ENCODE measurements at places on chromosomes 2 and 18.

DNA sequence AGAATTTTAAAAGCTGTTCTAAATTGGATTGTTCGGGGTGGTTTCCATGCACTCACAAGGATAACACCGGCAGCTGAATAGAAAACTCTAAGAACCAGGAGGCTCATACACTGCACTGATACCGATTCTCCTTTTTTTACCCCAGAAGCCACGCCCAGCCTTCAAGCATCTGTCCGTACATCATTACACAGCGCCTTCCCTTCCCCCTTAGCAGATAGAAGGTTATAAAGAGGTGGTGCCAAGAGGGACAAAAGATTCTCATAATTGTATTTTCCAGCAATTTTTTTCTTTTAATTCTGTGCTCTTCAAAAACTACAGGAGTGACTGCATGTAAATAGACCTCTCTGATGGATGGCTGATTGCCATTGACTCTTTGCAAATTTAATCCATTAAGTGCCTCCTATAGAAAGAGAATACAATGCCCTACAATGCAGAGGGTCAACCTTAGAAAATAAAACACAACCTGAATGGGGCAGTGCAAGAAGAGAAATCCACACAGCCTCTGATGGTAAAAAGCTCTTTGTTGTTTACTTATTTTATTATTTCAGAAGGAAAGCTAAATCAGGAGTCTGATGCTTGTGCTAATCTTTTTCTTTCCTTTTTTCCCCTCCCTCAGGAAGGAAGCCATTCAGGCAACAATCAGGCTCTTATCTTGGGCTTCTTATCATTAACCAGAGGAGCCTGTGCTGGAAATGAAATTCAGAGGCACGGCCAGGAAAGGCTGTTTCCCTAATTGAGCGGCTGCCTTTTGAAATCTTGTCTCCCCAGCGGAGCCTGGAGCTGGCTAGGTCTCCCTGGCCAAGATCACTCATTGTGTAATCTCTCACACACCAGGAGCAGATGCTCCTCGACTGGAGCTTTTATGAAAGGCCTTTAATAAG is 198.9 kb upstream of the NABP1 start:
- H3K36me3 ChIP-seq: no peaks in the 10 kb centered on the region
- H3K27me3 ChIP-seq: no peaks in the 10 kb centered on the region
- H3K4me1 ChIP-seq: no peaks in the 10 kb centered on the region
- H3K4me3 ChIP-seq: no peak overlapping the region
- no peak overlapping the region for H3K27ac ChIP-seq

GRCh38 chr2:119416299-119416923 is 15.2 kb upstream of the TMEM37 start:
- peaks cover 50% of the 10 kb centered on the region for H3K4me1 ChIP-seq
- H3K36me3 ChIP-seq: no peaks in the 10 kb centered on the region
- H3K4me3 ChIP-seq: no peak overlapping the region
- no peak for DNase-seq
- H3K27ac ChIP-seq: no peak overlapping the region

DNA sequence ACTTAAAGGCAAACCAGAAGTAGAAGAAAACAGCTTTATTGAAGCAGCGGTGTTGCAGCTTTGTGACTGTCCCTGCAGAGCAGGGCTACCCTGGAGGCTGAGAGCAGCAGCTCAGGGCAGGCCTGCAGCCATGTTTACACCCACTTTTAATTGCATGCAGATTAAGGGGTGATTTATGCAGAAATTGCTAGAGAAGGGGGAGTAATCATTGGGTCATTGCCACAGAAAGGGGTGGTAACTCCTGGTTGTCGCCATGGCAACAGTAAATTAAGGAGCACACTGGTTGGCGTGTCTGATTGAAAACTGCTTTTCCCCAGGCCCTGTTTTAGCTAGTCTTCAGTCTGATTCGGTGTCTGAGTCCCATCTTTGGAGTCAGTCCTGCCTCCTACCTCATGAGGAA is 195.4 kb upstream of the HDAC4 start:
- H3K36me3 ChIP-seq: no peaks in the 10 kb centered on the region
- no peaks in the 10 kb centered on the region for H3K4me1 ChIP-seq
- no peak overlapping the region for H3K27ac ChIP-seq
- H3K27me3 ChIP-seq: peaks cover 4% of the 10 kb centered on the region

DNA sequence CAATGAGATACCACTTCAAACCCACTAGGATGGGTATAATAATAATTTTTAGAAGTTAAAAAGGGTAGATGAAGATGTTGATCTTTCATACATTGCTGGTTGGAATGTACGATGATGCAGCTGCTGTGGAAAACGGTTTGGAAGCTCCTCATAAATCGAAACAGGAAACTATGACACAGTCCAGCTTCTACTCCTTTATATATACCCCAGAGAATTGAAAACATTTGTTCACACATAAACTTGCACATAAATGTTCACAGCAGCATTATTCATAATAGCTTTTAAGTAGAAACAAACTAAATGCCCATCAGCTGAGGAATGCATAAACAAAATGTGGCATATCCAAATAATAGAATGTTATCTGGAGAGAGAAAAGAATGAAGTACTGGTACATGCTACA is 95.0 kb downstream of the STRADB start:
- no peaks in the 10 kb centered on the region for H3K27me3 ChIP-seq
- no peak for DNase-seq
- no peak overlapping the region for H3K4me3 ChIP-seq
- no peaks in the 10 kb centered on the region for H3K36me3 ChIP-seq
- H3K4me1 ChIP-seq: no peaks in the 10 kb centered on the region

GRCh38 chr2:24659862-24660261 is 133.3 kb downstream of the PTRHD1 start:
- H3K36me3 ChIP-seq: no peaks in the 10 kb centered on the region
- no peaks in the 10 kb centered on the region for H3K27me3 ChIP-seq
- no peak for DNase-seq
- H3K4me3 ChIP-seq: no peak overlapping the region

DNA sequence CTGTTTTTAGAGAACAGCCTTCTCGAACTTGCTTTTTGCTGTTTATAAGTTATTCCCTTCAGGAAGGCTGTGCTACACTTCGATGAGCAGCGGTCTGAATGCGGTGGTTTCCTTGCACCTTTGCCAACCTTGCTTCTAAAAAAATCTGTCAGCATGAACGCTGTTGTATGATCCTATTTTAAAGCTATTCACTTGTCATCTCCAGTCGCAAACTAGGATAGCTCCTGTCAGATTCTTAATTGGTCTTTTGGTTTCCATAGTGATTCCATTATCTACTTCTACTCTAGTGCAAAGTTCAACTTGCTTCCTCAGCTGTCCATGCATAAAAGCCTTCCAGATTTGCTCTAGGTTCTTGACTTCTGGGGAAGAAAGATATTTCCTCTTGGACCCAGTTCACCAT is 76.3 kb upstream of the GALNT3 start:
- H3K36me3 ChIP-seq: peaks cover 3% of the 10 kb centered on the region
- no peak overlapping the region for H3K27ac ChIP-seq
- DNase-seq: peak; percentile 13
- no peak overlapping the region for H3K4me3 ChIP-seq

DNA sequence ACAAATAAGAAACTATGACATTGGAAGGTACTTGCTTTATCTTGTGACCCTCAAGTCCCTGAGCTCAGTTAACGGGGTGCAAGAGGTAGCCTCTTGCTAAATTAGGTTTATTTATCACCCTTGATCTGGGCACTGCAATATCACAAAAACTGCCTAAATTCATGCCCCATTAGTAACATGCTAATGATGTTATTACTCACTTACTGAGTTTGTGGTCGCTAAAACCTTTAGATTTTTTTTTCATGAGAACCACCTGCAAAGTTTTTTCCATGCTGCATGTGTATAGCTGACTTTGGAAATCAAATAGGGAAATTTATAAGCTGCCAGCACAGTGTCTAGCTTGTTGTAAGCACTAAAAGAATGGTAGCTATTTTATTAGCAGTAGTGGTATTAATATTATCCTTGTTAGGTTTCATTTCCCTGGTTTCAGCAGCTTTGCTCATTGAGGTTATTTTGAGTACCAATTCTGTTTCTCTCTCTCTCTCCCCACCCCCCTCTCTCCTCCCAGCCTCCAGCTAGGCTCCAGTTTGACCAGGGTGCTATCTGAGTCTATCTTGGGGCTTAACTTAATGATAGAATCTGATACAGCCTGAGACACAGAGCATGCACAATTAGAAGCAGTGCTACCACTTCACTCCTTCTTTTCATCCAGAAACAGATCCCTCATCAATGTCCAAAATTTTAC is 88.7 kb upstream of the ATP8B1 start:
- H3K27ac ChIP-seq: no peak overlapping the region
- peaks cover 6% of the 10 kb centered on the region for H3K4me1 ChIP-seq
- no peak overlapping the region for H3K4me3 ChIP-seq
- no peak for DNase-seq
- no peaks in the 10 kb centered on the region for H3K27me3 ChIP-seq
- no peaks in the 10 kb centered on the region for H3K36me3 ChIP-seq

DNA sequence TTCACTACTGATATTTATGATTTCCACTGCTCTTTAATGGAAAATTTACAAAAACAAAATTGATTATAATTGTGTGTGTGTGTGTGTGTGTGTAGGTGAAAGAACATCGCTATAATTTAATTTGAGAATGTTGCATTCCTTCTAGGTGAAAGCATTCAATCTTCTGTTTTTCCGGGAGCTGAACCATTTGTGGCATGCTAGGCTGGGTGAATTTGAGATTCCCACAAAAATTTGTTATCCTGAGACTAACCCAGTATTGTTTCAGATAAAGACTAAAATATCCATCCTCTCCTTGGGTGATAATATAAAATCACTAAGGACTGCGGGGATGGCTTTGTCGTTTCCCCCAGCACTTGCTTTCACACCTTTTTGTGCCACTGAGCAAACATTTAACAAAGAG is 911.2 kb upstream of the PIK3C3 start:
- H3K4me3 ChIP-seq: no peak overlapping the region
- H3K27ac ChIP-seq: no peak overlapping the region
- DNase-seq: no peak
- no peaks in the 10 kb centered on the region for H3K36me3 ChIP-seq
- no peaks in the 10 kb centered on the region for H3K27me3 ChIP-seq

GRCh38 chr2:19552270-19552669 is 193.8 kb upstream of the OSR1 start:
- H3K27ac ChIP-seq: no peak overlapping the region
- no peak overlapping the region for H3K4me3 ChIP-seq
- peaks cover 3% of the 10 kb centered on the region for H3K27me3 ChIP-seq

DNA sequence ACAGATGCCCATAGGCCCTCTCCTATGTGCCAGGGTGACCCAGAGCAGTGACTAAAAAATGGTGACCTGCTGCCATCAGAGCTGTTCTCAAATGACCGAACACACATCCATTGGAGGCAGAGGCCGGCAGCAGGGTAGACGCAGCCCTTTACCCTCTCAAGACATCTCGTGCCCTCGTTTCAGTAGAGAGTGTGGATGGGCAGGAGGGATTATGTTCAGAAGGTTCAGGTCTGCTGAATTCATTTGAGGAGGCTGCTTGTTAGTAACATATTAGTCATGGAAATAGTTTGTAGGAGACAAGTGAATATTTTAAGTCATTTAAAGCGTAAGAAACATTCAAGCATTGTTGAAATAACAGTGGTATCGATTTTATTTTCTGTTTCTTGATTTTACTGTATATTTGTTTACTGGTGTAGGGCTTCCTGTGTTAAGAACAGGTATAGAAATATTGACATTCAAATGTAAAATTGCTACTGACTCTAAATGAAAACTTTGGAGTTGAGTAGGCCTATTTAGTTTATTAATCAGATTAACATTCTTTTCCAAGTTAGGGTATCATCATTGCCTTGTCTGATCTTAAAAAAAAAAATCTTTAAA is 82.6 kb downstream of the ZNF532 start:
- H3K27me3 ChIP-seq: no peaks in the 10 kb centered on the region
- no peak overlapping the region for H3K27ac ChIP-seq
- no peak overlapping the region for H3K4me3 ChIP-seq
- peaks cover under 1% of the 10 kb centered on the region for H3K4me1 ChIP-seq

- H3K27ac ChIP-seq: no peak overlapping the region
- H3K36me3 ChIP-seq: peaks cover 54% of the 10 kb centered on the region
- H3K27me3 ChIP-seq: no peaks in the 10 kb centered on the region
- no peaks in the 10 kb centered on the region for H3K4me1 ChIP-seq
- DNase-seq: no peak
These were observed 98.4 kb downstream of the USP40 start for GRCh38 chr2:233468047-233468740.

Measured in HepG2 (cell line).